Lower leg skin (tissue), 4 donors: ENCODE measurements at places on chromosomes 3 and 15.

- DNase-seq = no peak
Measured at GRCh38 chr15:72609862-72610261, 44.6 kb upstream of the GOLGA6B start.

DNA sequence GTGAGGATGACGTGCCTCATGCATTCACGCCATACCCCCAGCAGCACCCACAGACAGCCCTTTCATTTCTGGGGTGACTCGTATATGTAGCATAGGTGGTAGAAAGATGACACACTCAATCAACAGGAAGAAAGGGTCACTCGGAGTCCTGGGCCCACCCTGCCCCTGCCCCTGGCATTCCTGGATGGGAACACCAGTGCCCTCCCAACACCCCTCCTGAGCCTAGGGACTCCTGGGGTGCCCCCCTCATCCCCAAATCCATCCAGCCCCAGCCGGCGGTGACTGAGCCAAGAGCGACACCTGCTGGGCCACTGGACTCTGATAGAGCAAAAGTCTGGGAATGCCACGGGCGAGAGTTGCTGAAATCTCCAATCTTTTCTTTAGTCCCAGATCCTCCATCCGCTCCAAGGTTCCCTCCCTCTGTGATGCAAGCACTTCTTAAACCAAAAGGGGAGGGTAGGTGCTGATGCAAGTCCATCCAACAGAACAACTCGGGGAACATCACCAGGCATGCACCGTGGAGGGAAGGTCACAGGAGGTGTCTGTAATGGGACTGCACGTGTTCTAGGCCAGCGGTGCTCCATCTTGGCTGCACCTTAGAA lies 31.1 kb downstream of the ACAN start:
- DNase-seq = no peak

GRCh38 chr15:60901647-60902046 lies 327.5 kb downstream of the RORA start:
- no peak for DNase-seq

DNA sequence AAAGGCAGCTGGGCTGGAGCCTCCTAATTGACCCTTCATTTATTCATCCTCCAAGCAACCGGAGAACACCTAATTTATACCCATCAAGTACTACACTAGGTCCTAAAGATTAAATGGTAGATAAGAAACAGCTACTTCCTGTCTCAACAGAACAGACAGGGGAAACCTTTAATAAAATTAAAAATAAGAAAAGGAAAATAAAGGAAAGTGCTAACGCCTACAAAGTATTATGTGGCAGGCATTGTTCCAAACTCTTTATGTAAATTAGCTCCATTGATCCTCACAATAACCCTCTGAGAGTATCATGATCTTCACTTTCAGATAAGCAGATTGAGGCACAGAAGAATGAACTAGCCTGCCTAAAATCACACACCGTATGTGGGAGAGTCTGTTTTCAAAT lies 139.5 kb downstream of the CNTN6 start:
- no peak for DNase-seq

- no peak for DNase-seq
Measured at GRCh38 chr3:11152301-11152700, 2.0 kb upstream of the HRH1 start.

DNA sequence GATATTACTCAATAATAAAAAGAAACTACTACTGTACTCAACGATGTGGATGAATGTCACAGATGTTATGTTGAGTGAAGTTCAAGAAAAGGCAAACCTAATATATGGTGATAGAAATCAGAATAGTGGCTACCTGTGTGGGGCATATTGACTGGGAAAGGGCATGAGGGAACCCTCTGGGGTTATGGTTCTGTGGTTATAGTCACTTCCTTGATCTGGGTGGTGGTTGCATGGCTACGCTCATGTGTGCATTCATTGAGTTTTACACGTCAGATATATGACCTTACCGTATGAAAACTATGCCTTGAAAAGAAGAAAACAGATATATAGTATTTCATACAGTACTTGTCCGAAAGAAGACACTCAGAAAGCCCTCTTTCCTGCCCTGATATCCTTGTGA lies 331.0 kb upstream of the LRRFIP2 start:
- no peak for DNase-seq

DNA sequence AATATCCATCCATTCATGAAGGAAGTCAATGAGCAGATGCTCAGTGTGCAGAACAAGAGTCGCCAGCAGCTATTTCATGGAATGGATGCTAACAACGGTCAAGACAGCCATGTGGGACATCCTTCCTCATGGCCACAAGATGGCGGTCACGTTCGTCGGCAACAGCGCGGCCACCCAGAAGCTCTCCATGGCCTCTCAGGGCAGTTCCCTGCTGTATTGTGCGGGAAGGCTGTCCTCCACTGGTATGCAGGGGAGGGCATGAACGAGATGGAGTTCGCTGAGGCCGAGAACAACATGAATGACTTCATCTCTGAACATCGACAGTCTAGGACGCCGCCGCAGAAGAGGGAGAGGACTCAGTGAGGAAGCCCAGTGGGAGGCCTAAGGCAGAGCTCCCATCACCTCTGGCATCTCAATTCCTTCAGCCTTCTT lies 208.3 kb downstream of the TJP1 start:
- DNase-seq = peak; percentile 68

- DNase-seq = no peak
Measured at GRCh38 chr3:3802046-3802445, 2.8 kb downstream of the LRRN1 start.

GRCh38 chr15:65285291-65286068 lies 1.2 kb downstream of the PARP16 start:
- no peak for DNase-seq

DNA sequence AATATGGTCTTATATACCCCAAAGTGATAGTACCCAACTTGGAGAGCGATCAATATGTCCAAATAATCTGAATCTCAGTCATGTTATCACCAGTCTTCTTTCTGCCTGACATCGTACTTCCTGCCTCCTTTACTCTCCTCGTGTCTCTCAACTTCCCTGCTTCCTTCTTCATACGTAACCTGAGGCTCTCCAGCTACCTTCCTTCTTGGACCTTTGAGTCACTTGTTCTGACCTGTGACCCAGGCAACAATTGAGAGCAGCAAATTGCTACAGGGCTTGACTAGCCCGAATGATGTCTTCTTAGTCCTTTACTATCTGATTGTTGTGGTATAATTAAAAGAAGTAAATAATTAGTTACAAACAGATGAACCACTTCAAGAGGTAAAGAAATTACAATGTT lies 145.9 kb upstream of the MBNL1 start:
- no peak for DNase-seq

GRCh38 chr15:69562564-69562963 lies 109.9 kb downstream of the RPLP1 start:
- DNase-seq = no peak

DNA sequence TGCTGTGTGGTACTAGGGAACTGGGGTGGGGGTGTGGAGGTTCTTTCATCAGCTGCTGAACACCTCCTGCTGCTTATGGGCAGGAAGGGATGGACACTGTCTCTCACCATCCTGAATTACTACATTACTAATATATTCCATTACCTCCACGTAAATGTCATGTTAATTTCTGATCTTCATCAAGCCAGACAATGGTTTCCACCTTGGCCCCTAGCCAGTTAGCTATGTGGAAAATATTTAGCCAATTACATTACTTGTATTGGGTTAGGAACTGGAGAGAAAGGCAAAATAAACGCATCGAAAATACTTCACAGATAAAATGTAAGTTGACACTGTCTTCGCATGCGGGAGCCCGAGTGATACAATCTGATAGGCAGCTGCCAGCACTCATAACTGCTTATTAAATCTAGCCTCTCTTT lies 95.1 kb downstream of the FOXP1 start:
- no peak for DNase-seq

- no peak for DNase-seq
Measured at GRCh38 chr15:65558336-65558735, 28.1 kb downstream of the HACD3 start.

DNA sequence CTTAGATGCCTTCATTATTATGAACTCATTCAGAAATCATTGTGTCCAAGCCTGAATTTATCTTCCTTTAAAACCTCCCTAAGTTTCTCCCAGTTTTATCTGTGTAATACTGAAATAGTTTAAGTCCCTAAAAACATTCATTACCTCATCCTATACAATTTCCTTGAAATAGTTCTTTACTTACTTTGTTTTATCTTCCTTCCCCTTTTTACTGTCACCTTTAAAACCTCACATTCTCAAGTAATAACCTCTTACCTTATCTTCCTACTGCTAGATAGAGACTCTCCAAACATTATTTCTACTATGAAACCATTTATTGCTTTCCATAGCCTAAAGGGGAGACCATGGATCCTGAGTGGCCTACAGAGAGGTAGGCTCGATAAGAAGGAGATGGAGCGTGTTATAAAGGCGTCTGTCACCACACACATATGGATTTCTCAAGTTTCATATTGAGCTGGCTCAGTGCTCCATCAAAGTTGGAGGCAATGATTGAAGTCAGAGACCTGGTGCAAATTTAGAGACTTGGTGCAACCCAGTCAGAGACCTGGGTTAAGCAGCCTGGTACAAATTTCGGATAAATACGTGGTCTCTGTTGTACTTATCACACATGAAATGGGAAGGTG lies 140.4 kb downstream of the NFKBIZ start:
- no peak for DNase-seq

DNA sequence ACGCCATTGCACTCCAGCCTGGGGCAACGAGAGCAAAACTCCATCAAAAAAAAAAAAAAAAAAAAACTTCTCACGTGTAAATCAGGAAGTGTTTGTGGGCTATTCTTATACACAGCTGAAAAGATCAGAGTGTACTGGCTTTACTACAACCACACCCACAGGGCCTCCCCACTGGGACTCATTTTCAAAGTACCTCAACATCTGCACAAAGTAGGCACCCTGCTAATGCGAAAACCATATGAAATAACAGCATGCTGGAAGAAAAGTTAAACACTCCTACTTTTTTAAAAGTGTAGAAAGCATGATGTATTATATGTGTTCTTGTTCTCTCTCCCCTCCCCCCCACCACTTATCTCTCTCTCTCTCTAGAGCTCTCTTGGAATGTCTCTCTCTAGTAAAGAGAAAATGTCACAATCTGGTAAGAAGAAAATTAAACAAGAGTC lies 11.1 kb downstream of the UACA start:
- DNase-seq = peak; percentile 87

DNA sequence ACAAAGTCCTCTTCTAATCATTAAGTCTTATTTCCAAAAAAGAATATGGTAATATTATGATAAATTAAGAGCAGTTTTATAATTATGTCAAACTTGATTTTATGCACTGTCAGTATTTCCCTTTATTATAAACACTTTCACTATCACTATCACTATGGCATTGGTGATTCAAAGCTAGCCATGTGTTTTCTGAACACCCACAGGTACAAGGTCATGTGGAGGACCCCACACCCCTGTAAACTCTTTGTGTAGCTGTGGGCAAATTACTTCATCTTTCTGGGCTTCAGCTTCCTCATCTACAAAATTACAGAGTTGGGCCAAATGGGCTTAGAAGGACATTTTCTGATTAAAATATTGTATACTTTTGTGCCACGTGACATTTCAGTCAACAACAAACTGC lies 41.7 kb downstream of the FBXL22 start:
- DNase-seq = no peak

DNA sequence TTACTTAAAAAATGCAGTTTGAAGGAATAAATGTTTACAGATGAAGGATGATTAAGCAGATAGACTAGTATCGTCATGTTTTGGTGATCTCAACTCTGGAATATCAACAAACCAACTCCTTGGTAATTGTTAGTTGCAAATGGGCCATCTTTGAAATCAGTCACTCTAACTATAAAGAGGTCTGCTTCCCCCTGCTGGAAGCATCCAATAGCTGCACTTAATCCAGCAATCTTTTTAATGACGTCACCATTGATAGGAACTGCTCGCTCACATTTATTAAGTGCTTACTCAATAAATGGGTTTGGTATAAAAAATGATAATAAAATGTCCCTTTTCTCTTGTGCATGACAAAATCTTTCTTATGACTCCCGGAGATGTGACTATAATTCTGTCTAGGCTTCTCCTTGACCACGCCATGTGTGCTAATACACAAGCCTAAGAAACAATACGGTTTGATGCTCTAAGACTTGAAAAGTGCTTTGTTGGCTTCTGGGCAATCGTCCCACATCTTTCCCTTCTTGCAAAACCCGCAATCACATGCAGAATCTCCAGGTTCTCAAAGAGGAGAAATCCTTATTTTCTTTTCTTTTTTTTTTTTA lies 227.6 kb upstream of the POU1F1 start:
- DNase-seq = no peak

- DNase-seq = peak; percentile 92
Measured at GRCh38 chr3:188950832-188951489, 220.8 kb upstream of the TPRG1 start.

- DNase-seq = no peak
Measured at GRCh38 chr3:123884203-123884831, at the start of gene MYLK. MYLK (minus strand) TSS chr3:123884332; CDS start chr3:123793841, 90,491 bp downstream.

DNA sequence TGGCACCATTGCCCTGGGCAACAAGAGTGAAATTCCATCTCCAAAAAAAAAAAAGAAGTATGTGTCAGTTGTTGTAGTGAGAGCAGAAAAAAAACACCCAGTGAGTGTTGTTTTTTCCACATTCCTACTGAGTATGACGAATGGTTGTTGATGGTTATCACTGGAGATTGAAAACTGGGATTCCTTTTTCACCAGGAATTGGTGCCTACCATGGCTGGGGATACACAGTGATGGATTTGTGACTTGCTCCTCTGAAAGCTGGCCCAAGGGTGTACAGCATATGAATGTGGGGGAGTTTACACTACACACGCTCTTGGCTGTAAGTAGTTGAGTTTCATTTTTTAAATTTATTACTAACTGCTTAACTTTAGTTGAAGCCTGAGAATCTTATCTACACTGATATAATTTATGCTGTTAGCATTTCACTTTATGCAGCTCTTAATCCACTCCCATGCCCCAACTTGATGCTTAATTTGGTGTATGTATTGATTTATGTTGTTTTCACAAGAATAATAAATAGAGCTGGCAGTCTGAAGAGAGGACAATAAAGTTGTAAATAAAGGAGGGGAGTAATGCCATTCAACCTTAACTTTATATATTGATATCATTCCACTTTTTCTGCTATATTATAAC lies 56.0 kb upstream of the MME start:
- no peak for DNase-seq
